ENCODE measurements at places on chromosomes 4 and X.

- no peak for DNase-seq
Observed at GRCh38 chr4:24876431-24876830, 36.4 kb downstream of the CCDC149 start.

- no peak for DNase-seq
Observed at GRCh38 chr4:124703154-124703553, 9.4 kb downstream of the ANKRD50 start.

GRCh38 chr4:110515676-110516075, 39.7 kb downstream of the ENPEP start:
- no peak for DNase-seq

- no peak for DNase-seq
Observed at GRCh38 chrX:48676893-48677270, 6.7 kb upstream of the WAS start.

DNA sequence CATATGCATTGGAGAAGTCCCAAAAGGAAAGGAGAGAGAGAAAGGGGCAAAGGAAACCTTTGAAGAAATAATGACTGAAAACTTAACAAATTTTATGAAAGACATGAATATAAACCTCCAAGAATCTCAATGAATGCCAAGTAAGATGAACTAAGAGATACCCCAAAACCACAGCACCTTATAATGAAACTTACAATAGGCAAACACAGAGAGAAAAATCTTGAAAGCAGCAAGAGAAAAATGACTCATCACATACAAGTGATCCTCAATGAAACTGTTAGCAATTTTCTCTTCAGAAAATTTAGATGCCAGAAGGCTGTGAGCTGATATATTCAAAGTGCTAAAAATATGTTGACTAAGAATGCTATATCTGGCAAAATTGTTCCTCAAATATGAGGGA, 10.1 kb downstream of the SMIM10L2A start:
- DNase-seq, result no peak

- peak; percentile 10 for DNase-seq
Observed at GRCh38 chr4:125105561-125105960, 209.2 kb upstream of the FAT4 start.

- DNase-seq, result peak; percentile 23
Observed at GRCh38 chrX:133859860-133860259, 125.5 kb downstream of the GPC3 start.

DNA sequence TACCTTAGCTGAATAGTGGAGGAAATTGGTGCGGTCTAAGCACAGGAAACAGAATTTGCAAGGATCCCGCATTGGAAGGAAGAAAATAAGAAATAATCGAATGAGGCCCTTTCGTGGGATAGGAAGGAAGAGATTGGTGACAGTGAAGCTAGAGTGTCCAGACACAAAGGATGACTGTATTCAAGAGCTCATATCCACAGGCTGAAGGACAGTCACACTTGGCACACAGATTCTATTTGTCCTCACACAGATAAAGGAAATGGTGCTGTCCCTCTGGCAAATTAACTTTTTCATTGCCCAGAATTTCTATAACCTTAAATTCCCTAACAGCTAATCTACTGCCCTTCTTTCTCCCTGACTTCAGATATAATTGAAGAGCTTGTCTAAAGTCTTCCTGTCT, 2188.9 kb upstream of the TENM3 start:
- DNase-seq, result no peak

All from fibroblast of skin of left biceps (primary cell).